ENCODE measurements at places on chromosomes 2 and 18.

GRCh38 chr2:207854484-207855440 lies 85.1 kb upstream of the FZD5 start:
- no peak for DNase-seq

DNA sequence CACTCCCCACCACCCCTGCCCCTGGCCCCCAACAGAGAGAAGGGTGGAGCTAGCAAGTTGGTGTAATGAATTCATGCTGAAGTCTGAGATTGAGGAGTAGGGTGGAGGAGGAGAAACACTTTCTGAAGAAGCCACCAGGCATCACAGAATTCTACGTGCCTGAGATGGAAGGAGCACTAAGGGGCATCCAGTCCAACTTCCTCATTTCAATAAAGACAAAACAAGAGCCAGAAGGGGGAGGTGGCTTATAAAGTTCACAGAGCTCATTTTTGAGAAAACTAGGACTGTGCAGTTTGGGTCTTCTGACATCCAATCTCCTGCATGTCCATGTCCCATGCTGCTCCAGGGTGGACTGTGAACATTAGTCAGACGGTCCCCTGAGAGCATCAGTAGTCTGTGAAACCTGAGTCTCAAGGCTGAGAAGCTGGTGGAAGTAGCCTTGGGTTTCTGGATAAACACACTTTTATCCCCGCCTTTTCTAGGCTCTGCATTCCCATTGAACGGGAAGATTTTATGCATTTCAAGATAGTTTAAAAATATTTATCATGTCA lies 77.7 kb downstream of the TRIM43 start:
- DNase-seq: no peak

DNA sequence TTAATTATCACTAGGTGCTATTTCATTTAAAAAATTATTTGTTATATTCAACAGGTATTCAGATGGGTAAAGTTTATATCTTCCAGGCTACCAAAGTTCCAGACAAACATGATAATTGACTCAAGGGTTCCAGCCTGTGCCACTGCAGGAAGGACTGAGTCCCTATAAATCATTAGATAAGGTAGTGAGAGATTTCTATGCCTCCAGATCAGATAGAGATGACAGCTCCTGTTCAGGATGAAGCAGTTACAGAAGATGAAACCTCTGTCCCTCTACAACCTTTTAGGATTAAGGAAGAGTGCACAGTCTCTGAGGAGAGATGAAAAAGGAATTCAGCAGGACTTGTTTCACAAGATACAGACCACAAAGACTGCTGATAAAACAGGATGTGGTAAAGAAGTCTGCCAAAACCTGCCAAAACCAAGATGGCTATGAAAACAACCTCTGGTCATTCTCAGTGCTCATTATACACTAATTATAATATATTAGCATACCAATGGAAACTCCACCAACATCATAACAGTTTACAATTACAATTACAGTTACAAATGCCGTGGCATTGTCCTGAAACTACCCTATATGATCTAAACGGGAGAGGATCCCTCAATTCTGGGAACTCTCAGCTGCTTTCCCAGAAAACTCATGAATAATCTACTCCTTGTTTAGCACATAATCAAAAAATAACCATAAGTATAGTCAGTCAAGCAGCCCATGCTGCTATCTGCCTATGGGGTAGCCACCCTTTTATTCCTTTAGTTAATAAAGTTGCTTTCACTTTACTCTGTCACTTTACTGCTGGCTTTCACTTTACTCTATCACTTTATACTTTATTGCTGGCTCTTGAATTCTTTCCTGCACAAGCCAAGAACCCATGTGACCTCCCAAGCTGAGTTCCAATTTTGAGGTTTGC lies 288.5 kb downstream of the PDE11A start:
- no peak for DNase-seq

DNA sequence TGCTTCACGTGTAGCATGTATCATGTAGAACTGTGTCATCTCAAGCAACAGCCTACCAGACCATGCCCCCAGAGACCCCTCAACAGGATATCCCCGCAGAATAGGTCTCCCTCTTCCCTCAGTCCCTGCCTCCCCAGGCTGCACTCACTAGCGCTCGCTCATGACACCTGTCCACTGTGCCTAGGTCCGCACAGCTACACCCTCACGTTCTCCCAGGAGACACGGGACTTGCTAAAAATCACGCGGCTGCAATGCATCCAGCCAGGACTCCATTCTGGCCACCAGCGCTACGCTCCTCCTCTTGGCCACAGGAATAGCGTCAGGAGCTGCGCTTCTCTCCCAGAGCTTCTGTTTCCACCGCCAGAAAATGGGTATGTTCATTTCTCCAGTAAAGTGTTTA lies 2.5 kb downstream of the PXDN start:
- DNase-seq: no peak

All from mesendoderm (in vitro differentiated cells).